Foreskin fibroblast (primary cell): ENCODE measurements at places on chromosomes 1 and 21.
A peak's percentile ranks its signal among the peaks of the same experiment; 100 is the strongest.

- no peak for DNase-seq
Observed at GRCh38 chr1:35737120-35737519, 18.4 kb upstream of the C1orf216 start.

- no peak for DNase-seq
Observed at GRCh38 chr1:205444300-205444930, 11.4 kb downstream of the BLACAT1 start.

- DNase-seq = peak; percentile 71
Observed at GRCh38 chr1:29237129-29237821, 953 bp downstream of the PTPRU start.

DNA sequence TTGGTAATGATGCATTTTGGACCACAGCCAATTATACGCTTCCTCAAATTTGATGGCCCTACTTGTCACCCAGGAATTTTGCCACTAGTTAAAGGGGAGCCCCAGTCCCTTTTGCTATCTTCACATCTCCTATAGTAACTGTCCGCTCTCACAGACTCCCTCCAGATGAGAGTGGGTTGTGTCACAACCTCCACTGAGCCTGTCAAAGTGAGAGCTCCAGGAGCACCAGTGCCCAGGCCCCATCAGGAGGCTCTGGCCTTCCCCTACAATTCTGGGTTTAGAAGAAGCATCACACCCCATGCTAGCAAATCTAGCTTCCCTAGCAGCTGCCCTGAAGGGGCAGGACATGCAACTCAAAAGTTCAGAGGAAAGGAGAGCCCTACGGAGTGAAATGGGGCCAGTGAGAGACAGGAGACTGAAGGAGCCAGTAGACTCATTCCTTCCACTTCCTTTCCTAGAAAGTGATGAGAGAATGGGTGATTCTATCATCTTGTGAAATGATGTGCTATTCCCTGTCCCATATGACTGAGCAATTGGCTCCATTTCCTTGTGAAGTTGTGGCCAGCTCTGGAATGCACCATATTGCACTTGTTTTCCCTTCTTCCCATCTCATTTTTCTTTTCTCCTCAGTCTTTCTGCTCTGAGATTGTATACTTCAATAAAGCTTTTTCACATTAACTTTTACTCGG is 541.3 kb downstream of the DPYD start:
- peak; percentile 86 for DNase-seq

DNA sequence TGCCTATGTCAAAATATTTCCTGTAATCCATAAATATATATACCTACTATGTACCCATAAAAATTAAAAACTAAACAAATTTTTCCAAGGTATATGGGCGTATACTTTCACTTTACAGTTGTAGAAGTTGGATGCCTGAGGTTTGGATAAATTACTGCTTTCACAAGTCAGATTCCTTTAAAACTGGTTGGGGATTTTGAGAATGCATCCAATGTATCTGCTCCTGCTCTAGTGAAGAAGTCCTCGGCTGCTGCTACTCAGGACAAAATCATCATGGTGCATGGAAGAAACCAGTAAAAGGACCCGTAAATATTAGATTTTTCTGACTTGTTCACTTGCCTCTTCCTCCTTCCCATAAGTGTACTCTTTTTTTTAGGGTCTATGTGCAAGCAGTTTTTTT is 841.1 kb downstream of the USP25 start:
- DNase-seq = no peak
